ENCODE measurements at places on chromosomes 4 and X.

- no peak for DNase-seq
These were observed 243.0 kb upstream of the TRAM1L1 start for GRCh38 chr4:117328333-117328732.

DNA sequence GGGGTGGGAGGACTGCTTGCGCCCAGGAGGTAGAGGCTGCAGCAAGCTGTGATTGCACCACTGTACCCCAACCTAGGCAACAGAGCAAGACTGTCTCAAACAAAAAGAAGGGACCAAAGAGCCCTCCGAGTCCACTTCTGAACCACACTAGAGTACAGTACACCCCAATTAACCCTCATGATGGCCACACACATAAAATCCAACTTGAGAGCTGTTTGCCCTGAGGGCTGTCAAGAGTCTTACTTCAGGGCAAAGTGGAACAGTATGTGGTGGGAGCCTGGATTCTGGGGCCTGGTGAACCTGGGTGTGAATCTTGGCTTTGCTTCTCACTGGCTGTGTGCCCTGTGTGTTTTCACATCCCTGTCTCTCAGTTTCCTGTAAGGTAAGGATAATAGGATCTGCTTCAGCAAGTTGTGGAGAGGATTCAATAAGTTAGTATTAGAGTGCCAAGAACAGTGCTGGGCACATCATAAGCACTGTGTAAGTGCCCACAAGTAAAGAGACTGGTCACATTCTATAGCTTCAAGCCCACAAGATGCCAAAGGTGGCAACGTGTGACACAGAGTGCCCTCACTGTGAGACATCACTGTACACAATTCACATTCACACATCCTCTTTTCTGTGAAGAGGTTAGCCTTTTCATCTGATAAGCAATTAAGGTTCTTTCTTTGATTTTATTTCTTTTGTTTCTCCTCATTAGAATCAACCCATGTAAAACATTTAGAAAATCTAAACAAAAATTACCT lies 52.1 kb downstream of the LEF1 start:
- DNase-seq, result peak; percentile 22

DNA sequence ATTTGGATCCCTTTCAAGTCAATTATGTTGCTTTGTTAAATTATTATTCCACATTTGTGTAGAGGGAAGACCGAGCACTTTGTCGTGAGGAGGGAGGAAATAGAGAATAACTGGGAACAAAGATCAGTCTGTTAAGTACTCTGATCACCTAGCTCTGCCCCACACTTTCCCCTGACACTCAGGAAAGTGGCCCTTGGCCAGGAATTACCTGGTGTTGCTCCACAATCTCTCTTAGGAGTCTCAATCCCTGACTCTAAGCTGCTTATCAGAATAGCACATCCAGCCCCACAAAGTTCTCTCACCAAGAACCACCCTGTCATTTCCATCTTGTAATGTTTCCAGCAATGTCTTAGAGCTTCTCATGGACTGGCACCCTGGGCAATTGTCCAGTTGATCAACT lies 83.8 kb upstream of the BMPR1B start:
- no peak for DNase-seq

DNA sequence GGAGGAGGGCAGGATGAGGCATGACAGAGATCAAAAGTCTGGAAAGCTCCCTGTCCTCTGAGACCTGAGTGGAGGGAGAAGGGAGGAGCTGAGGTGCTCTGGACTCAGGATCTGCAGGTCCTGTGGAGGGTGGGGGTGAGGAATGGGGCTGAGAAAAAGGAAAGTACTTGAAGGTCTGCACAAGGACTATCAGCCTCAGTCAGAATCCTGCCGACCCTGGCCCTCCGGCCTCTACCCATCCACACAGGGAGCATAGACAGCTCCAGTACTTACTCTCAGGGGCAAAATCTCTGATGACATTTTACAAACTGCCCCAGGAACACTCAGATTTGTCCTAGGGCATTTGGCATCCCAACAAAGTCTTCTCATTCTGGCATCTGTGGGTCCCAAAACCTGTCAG lies 991 bp upstream of the ITIH6 start:
- no peak for DNase-seq

- no peak for DNase-seq
These were observed 12.3 kb upstream of the TADA2B start for GRCh38 chr4:7030856-7031255.

GRCh38 chr4:76090241-76090691 lies 15.8 kb downstream of the ART3 start:
- DNase-seq, result peak; percentile 29

DNA sequence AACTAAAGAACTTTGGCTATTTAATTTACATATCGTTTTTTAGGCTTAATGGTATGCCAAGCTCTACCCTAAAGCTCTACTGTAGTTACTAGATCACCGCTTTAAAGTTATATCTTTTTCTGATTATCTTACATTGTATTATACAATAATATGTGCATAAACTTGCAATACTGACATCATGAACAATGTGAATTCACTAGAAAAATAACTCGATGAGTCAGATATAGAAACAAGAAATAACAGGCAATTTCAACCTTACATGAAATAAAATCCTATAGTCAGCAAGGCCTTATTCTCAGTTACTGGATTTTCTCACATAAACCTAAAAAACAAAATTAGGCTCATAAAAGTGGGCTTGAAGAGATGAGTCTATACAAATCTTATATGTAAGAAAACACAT lies 32.5 kb downstream of the PDGFC start:
- DNase-seq, result no peak

- no peak for DNase-seq
These were observed 31.3 kb upstream of the TFDP3 start for GRCh38 chrX:133249266-133250058.

DNA sequence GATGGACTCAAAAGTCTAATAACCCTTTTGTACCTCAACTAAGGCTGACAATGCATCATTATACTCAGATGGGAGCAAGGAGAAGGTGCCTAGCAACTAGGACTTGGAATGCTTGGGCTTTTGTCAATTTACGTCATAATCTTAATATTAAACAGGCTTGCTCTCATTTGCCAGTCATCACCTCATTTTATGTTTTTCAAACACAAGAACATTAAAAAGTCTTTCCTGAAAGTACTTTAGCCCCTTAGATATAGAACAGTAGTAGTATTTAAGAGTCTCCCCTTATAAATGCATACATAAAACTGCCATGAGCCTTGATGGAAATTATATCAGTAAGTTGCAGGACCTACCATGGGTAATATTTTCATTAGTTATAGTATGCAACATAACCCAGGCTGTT lies 150.7 kb upstream of the INTU start:
- no peak for DNase-seq

GRCh38 chrX:50071494-50071893 lies 129.3 kb downstream of the AKAP4 start:
- DNase-seq, result no peak

Data from stimulated activated naive B cell treated with anti-CD40 and anti-IgM and Interleukin-4, amounts not matched to agents 10 μg/mL and 1 μg/mL and 100 μg/mL, for 72 hours (primary cell).